NCI-H1105 (cell line): ENCODE measurements at places on chromosomes 12 and 14.
A peak's percentile ranks its signal among the peaks of the same experiment; 100 is the strongest.

DNA sequence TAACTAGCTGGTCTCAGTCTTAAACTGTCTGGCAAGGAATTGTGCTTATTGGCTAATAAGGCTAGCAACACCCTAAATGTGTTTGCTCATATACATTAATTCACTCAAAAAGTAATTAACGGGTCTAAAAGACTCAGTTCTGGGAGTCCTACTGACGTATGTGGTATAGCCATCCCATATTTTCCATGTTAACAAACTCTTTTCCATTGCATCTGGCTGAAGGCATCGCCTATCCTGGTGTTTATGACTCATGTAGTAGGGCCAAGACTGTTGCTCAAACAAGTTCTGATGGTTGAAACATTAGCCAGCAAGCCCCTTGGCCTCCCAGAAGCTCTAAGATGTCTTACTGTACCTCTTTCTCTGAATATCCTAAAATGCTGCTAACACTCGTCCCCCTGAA is 98.5 kb downstream of the PHLDA1 start:
- DNase-seq = no peak

- DNase-seq = no peak
Measured at GRCh38 chr14:72709916-72710611, 183.8 kb downstream of the DPF3 start.

- no peak for DNase-seq
Measured at GRCh38 chr12:113485330-113485729, 13.7 kb upstream of the LHX5 start.

GRCh38 chr12:45988264-45988663 is 2.1 kb downstream of the SCAF11 start:
- no peak for DNase-seq

GRCh38 chr14:59918824-59919569 is 947 bp upstream of the LRRC9 start:
- DNase-seq = peak; percentile 47

DNA sequence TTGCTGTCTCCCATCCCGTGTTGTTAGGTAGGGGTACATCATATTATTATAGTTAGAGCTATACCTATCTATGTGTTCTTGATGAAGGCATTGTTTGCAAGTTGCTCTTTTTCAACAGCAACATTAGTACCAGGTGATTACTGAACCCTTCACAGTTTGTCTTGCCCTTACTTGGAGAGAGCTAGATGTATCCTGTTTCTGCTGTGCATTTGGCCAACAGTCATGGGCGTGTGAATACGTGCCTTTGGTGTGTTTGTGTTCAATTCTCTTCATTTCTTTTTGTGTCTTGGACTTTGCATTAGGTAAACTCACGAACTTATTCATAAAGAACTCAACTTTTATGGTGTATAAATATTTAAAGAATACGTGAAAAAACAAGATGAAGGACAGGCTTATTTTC is 14.3 kb downstream of the ARF6 start:
- no peak for DNase-seq

DNA sequence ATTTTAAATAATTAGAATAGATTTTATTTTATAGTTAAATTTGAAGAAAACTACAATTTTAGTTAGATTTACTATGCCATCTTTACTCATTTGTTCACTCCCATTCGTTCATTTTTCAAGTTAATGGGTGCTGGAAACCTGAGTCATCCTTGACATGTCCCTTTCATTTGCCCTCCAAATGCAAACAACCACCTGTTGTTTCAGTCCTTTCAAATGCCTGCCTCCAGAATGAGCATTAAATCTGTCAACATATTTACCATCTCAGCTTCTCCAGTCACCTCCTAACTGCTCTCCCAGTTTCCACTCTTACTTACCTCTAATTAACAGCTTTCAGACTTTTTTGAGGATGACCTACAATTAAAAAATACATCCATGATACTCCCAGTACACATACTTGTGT is 375.5 kb downstream of the RAD51B start:
- no peak for DNase-seq

DNA sequence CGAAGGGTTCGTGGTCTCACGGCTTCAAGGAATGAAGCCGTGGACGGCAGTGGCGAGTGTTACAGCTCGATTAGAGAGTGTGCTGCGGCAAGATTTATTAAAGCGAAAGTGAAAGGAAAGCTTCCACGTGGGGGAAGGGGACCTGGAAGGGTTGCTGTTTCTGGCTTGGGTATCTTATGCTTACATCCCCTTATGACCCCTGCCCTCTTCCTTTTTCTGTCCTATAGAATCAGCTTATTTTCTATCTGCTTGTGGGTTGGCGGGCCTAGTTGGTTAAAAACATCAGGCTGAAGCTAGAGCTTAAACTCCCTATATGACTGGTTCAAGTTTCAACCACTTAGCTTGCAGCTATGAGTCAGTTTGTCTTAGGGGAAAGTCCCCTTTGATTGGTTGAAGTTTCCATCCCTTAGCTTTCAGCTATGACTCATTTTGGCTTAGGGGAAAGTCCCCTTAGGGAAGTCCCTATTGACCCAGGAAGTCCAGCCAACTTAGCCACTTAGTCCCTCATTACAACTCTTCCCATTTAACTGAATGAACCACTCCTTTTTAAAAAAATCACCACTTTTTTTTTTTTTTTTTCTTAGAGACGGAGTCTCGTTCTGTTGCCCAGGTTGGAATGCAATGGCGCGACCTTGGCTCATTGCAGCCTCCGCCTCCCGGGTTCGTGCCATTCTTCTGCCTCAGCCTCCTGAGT is 1494.7 kb upstream of the TMEM132C start:
- DNase-seq = no peak

DNA sequence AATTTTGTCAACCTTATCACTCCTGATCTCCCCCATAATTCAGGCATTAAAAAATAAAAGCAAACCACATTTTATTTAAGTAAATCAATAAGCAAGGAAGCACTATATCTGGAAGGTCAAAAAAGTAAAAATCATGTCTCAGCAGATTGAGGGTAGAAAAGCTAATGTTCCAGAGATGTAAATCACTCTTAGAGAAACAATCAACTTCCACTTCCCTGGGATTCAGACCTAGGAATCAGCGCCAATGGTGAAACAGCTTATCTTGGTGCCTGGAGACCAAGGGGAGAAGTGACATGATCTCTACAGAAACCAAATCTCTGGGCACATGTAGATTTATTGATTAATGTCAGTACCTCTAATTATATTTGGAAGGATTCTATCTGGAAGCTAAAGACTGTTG is 10.9 kb upstream of the SNX6 start:
- no peak for DNase-seq

DNA sequence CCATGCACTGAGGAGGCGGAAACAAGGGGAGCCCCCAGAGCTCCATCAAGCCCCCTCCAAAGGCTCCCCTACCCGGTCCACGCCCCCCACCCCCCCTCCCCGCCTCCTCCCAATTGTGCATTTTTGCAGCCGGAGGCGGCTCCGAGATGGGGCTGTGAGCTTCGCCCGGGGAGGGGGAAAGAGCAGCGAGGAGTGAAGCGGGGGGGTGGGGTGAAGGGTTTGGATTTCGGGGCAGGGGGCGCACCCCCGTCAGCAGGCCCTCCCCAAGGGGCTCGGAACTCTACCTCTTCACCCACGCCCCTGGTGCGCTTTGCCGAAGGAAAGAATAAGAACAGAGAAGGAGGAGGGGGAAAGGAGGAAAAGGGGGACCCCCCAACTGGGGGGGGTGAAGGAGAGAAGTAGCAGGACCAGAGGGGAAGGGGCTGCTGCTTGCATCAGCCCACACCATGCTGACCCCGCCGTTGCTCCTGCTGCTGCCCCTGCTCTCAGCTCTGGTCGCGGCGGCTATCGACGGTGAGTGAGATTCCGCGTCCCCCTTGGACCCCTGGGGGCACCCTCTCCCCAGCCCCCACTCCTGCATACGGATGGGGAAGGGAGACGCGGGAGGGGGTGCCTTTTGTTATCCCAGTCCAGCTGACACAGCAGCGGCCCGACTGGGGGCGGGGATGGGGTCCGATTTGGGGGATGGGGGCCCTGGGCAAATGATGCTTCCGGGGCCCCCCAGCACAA is 400 bp downstream of the LRP1 start:
- no peak for DNase-seq

DNA sequence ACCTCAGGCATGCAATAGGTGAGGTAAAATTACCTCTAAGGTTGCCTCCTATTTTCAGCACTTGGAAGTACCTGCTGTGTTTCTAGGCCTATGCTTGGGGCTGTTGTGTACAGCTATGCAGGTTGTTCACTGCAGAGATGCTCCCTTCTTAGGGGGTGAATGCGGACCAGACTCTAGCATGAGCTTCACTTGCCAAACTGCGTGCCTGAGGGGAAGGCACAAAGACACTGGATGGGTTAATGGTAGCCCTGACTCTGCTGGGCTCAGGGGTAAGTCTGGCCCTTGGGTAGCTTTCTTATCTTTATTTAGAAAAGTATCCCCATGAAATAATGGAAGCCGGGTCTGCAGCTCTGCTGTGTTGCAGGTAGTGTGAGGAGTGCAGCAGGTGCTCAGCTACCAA is 35.7 kb downstream of the B4GALNT3 start:
- no peak for DNase-seq

- DNase-seq = no peak
Measured at GRCh38 chr12:41585784-41586183, 397.7 kb downstream of the PDZRN4 start.

GRCh38 chr14:81390696-81391095 is 9.4 kb downstream of the STON2 start:
- DNase-seq = no peak

- DNase-seq = no peak
Measured at GRCh38 chr12:54708826-54709225, 60.7 kb upstream of the DCD start.

DNA sequence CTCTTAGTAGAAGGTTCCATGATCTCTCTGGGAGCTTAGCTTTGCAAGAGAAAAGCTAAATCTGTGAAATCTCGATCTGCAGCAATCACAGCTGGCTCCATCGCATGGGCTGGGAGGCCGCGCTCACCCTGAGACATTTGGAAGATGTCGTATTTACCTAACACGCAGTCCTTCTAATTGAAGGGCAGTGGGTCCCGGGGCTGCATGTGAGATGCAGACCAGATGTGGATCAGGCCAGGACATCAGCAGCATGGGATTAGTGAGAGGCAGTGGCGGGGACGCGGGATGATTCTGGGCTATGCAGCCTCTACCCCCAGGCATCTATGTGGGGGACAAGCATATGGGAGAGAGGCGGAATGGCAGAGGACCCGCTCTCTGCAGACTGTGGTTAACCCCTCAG is 312.4 kb upstream of the RTL1 start:
- DNase-seq = no peak

GRCh38 chr12:32659908-32660440 is 19.1 kb upstream of the DNM1L start:
- DNase-seq = no peak

GRCh38 chr14:71488703-71489191 is 443.5 kb upstream of the RGS6 start:
- no peak for DNase-seq

- DNase-seq = no peak
Measured at GRCh38 chr12:56486694-56487093, 1.3 kb downstream of the GLS2 start.

DNA sequence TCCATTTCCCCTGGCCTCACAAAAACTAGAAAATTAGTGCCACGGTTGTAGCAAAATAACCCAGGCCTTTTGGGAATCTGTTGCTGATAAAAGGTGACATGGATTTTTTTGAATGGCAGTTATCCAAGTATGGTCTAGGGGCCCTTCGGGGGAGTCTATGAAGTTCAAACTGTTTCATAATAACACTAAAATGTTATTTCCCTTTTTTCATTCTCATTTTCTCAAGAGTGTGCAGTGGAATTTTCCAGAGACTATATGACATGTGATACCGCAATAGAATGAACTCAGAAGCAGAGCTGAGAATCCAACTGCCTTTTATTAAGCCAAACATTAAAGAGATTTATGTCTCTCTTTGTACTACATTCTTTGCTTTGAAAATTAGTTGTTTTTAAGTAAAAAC is 26.9 kb downstream of the GSTZ1 start:
- DNase-seq = no peak

- DNase-seq = no peak
Measured at GRCh38 chr12:93360688-93361087, 17.0 kb upstream of the NUDT4 start.

GRCh38 chr12:70637303-70638085 is at the start of gene PTPRB:
PTPRB (minus strand) TSS chr12:70637429; CDS start chr12:70637395, 34 bp downstream.
- peak; percentile 58 for DNase-seq
